ENCODE measurements at places on chromosomes 2 and 18. TPM values are rescaled to one million over a fixed set of nuclear protein-coding genes. Genes with fewer than 3 reads are reported as not detected.

RAB27B gene
- 0.13 TPM for polyA plus RNA-seq

POU3F3 gene
- polyA plus RNA-seq: 0.14 TPM

ITSN2 gene
- 17.8 TPM for polyA plus RNA-seq

CABLES1 gene
- polyA plus RNA-seq: 2.6 TPM

UGT1A8 gene
- not detected for polyA plus RNA-seq

ANKRD30BL gene
- polyA plus RNA-seq: 0.26 TPM

ATP6V1C2 gene
- 1.5 TPM for polyA plus RNA-seq

MAPRE3 gene
- polyA plus RNA-seq: 3.5 TPM

SOX11 gene
- 33.2 TPM for polyA plus RNA-seq

ABCG5 gene
- polyA plus RNA-seq: 0.14 TPM

DNA sequence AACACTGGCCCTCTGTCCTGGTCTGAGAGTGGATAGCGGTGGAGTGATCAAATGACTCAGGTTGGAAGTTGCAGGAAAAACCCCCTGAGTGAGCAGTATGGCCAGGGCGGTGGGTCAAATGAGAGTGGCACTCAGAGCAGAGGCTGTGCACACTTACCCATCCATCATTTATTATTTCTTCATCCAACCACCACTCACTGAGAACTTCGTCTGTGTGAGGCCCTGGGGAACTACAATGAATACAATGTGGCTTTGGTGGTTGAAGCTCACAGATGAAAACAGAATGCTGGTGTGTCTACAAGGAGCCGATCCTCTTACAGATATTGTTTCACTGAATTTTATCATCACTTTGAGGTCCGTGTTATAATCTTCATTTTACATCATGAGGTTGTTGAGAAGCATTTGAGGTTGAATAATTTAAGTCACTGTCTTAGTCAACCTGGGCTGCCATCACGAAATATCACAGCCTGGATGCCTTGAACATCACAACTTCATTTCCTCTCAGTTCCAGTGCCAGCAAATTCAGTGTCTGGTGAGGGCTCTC, 73.4 kb upstream of the ID2 start:
- no peak for DNase-seq

- DNase-seq: peak; percentile 64
Observed at GRCh38 chr2:19676770-19677169, 225.0 kb downstream of the TTC32 start.

DNA sequence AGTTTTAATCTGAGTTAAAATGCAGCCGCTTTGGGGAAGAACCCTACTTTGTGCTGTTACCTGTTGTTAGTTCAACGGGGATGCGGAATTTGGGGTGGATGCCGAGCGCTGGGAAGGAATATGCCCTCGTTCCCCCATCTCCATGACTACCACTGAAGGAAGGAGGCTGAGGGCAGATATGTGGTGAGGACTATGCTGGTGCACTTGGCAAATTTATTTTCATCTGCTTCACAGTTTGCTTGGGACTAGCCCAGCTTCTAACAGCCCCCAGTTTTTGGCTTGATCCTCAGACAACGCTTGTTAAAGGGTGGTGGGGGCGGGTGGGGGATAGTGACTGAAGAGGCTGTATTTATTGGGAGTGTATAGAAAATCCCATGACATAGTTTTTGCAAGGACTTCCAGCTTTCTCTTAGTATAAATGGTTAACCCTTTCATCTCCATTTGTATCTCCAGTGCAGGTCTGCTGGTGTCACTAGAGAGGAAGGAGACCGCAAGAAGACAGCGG, 100.8 kb downstream of the COLEC12 start:
- DNase-seq: no peak

GRCh38 chr2:9490789-9491188, 16.4 kb downstream of the IAH1 start:
- no peak for DNase-seq

DNA sequence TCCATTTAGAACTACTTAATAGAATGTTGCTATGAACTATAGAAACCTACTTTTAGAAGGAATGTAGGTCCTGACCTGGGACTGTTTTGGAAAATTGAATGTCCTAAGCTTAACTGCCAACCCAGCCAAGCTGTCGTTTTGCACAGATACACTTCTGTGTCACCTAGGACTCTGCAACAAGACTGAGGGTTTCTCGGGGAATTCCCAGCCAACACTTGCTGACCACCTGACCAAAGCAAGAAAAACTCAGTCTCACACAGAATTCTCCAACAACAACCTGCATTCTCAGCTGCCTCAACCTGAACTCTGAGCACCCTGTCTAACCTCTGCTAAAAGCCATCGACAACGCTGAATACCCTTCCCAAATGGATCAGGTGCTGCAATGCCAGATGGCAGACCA, 128.2 kb downstream of the SS18 start:
- DNase-seq: no peak

DNA sequence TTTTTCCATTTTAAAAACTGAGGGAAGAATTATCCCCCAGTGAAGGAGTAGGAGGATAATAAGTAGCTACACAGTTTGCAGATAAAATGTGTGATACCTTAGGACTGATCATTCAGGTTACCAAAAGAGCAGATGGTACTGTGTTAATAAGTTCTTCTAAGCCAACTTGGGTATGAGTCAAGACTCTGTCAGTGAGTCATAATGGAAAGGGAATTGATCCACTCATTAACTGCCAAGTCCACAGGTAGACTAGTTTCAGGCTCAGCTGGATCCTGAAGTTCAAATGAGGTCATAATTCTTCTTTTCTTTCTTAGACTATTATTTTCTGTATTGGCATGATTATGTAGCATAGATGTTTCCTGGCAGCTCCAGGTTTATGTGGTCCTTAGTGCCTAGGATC, 142.4 kb upstream of the ALPP start:
- DNase-seq: no peak

DNA sequence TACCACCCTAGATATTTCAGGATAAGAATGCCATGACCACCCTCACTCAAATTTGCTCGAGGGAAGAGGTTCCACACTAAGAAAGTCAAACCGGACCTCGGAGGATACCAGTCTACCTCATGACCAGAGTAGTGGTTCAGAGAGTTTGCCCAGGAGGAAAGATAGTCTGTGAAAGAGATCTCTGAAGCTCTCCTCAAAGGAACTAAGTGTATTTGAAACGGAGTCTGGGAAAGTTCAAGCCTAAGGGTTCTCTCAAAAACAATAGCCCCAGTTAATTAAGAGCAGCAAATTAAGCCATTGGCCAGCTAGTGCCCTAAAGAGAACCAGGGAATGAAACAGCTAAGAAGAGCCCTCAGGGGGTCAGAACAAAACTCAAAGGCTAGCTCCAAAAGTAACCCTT, 94.9 kb downstream of the SPHKAP start:
- DNase-seq: no peak

GRCh38 chr2:144091622-144092021, 428.3 kb downstream of the ZEB2 start:
- no peak for DNase-seq

- no peak for DNase-seq
Observed at GRCh38 chr18:3878401-3878800, 428.4 kb downstream of the TGIF1 start.

DNA sequence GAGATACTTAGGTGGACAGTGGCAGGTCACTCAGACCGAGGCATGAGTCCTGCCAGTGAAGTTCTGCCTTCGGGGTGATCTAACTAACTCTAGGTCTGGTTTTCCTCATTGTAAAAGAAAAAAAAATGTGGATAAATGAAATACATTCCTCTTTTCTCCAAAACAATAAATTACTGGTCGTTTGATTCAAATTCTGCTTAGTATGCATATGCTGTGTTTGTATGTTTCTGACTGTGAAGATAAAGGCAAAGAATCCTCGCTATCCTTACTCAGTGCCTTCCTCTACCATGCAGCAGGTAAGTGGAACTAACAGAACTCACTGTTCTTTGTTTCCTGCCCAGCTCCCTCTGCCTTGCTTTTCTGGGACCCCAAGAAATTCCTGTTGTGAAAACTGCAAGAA, 330.1 kb downstream of the SUCLG1 start:
- no peak for DNase-seq

DNA sequence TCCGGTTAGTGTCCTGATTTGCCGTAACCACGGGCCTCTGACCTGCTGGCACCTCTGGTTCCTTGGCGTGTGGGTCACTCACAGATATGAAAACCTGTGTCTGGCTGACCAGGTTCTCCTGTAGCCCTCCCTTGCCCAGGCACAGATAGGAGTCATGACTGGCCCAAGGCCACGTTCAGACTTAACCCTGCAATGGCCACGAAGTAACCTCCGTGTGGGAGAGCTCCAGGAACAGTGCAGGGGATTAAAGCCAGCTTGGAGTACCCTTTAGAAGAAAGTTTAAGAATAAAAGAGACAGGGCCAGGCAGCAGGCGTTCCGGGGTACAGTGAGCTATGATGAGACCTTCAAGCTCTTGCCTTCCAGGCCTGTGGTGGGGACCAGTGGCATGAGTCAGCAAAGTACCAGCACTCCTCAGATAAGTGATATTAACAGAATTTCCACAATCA, 25.5 kb downstream of the CENPO start:
- no peak for DNase-seq

DNA sequence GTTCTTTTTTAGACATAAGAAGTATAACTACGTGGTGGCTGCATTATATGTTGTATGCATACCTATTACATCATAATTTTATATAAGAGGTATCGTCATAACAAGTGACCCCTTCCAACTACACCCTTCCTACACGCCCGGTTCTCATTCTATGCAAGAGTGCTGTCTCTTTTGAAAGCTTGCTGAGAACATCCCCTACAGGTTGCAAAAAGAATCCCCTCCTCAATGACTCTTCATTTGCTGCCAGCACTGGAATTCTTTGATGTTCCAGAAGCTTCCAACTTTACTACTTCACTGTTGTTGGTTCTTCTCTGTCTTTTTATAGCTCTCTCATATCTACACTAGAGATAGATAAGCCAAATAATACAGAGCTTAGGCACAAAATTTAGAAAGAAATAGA, 66.4 kb downstream of the CDH7 start:
- DNase-seq: peak; percentile 56

- DNase-seq: no peak
Observed at GRCh38 chr2:119257198-119257597, 33.6 kb downstream of the STEAP3 start.

- peak; percentile 28 for DNase-seq
Observed at GRCh38 chr2:72561621-72562318, 264.1 kb downstream of the EXOC6B start.

GRCh38 chr18:42689310-42689709, 426.2 kb downstream of the RIT2 start:
- DNase-seq: no peak

- no peak for DNase-seq
Observed at GRCh38 chr18:58336605-58337004, 292.3 kb downstream of the ALPK2 start.

DNA sequence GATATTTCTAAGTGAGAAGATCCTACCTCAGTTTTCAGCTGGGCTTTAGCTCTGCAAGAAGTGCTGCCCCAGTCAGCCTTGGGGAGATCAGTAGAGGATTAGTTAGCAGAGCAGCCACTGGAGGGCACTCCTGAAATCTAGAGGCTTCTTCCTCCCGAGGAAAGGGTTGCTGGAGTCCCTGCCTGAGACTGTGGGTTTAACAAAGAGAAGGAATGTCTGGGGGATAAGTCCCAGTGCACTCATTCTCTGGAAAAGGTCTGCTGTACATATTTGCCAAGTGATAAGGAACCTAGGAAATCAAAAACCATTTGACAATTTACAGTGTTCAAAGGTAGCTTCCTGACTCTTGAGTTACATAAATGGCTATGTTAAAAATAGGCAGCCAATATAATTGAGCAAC, 207.2 kb downstream of the SLC8A1 start:
- peak; percentile 85 for DNase-seq

GRCh38 chr2:45675263-45675812, 23.9 kb downstream of the PRKCE start:
- DNase-seq: no peak

DNA sequence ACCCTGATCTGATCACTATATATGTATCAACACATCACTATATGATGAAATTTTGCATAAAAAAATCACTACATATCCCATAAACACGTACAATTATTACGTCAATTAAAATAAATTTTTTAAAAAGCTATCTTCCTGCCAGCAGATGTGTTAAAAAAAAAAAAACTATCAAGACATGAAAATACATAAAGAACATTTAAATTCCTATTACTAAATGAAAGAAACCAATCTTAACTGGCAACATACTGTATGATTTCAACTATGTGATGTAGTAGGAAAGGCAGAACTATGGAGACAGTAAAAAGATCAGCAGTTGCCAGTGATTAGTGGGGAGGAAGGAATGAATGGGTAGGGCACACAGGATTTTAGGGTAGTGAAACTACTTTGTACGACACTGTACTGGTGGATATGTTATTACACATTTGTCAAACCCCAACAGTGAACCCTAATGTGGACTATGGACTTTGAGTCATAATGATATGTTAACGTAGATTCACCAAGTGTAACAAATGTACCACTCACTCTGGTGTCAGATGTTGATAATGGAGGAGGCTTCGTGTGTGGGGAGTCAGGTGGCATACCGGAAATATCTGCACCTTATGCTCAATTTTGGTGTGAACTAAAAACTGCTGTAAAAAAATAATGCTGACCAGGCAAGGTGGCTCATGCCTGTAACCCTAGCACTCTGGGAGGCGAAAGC, 27.4 kb downstream of the USP34 start:
- DNase-seq: no peak

DNA sequence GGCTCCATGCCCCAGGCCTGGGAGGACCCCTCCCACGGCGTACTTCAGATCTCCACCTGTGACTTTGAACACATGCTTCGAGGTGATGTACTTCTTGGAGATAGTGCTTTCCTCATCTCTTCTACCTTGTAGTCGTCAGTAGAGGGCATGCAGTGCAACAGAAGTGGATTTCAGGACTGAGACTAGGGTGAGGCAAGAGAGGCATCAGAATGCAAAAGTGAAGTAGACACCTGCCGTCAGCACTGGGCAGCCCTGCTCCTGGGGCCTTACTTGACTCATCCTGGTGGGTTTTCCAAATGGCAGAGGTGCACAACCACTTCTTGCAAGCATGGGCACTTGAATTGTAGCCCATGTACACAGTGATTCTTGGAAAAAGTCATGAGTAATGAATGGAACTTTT, 258.8 kb downstream of the NEDD4L start:
- no peak for DNase-seq

DNA sequence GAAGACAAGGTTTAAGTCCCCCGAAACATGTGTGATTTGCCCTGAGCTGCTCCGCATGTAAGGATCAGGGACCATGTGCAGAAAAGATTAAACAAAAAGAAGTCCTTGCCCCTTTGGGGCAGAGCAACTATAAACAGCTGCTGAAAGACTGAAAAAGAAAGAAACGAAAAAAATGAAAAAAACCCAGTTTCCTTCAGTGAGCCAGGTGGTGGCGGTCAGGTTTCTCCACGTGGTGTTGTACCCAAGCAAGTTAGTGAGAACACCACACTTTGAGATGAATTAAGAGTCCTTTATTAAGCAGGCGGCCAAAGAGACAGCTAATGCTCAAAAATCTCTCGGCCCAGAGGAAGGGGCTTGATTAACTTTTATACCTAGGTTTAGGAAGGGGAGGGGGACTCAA, 404.9 kb upstream of the SYT4 start:
- no peak for DNase-seq

GRCh38 chr18:67726882-67727281, 210.4 kb upstream of the DSEL start:
- DNase-seq: no peak

DNA sequence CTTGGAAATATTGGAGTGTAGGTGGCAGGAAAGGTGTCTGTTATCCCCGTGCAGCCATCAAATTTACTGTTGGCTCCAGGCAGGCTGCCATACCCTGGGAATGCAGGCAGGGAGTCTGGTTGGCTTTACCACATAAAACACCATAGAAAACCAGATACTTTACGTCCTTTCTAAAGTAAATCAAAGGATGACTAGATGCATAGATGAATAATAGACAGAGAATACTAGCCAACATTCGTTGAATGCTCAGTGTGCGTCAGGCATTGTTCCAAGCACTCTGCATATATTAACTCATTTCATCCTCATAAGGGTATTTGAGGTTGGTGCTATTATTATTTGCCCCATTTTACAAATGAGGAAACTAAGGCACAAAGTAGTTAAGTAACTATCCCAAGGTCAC, 65.2 kb downstream of the VSNL1 start:
- no peak for DNase-seq
